NCI-H1436 treated with DMSO at 0.1 percent for 48 hours (cell line): ENCODE measurements at places on chromosomes 2 and 18.

DNA sequence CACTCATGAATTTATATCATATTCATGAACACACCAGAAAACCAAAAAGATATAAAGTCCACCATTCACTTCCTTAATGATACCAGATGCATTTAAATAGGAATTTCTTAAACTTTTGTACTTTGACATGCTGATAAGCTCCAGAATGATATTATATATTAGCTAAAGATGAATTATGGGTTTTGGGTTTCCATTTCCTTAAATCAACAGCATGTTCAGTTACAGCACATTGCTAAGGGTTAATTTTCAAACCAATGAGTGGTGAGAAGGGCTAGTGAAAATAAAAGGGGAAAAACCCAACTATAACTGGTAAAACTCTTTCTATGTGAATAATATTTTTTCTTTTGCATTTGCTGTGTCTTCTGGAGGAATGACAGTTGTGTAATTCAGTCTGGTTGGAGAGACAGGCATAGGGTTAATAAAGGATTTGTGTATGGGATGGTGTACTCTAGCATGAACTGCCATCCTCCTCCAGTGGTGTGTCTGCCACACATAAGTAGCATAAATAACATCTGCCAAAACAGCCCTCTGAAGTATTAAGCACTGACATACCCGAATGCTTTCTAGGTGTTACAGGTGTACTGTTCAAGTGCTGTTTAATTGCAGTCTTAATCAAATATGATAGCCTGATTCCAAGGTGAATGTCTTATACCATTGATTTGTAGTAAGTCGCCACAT, 19.3 kb upstream of the CPS1 start:
- DNase-seq = no peak

GRCh38 chr2:231386446-231386845, 9.1 kb upstream of the B3GNT7 start:
- DNase-seq = no peak

GRCh38 chr2:71510196-71510807, 56.9 kb downstream of the DYSF start:
- DNase-seq = no peak

GRCh38 chr18:44388329-44388728, 292.4 kb upstream of the SETBP1 start:
- DNase-seq = no peak

DNA sequence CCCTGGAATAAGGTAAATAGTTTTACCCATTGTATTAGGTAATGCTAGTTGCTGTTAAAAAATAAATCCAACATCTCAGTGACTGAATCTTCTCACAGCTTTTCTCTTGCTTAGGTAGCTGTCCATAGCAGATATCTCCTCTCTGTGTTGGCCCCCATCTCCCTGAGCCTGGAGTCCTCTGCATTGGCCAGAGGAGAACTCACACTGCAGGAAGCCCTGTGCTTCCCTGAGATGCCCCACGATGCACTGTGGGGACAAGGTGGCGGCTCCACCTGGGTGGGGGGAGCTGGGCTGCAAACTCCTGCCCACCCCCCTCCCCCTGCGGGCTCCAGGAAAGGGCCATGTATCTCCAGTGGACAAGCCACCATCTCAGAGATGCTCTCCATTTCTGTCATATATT, 80.4 kb upstream of the SALL3 start:
- DNase-seq = no peak

DNA sequence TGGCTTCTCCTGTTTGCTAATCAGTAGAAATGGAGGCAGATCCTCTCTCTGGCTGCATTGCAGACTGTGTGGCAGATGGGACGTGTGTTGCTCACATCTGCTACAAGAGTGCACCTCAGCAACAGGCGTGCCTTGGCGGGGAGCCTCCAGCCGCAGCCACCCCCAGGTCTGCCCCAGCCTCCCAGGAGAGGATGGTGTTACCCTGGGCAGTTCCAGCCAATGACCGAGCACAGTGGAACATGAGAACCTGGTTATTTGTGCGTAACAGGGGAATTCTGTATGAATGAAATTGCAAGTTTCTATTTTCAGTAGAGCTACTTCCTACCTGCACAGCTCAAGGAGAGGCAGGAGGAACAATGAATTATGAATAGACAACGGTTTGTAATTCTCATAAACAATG, 130.6 kb upstream of the CBLN2 start:
- no peak for DNase-seq

- no peak for DNase-seq
These were observed at the start of gene CLIP4 for GRCh38 chr2:29114946-29115609. TSS of gene CLIP4 (plus strand) at chr2:29115415. CDS start at chr2:29121389, 5,974 bp downstream.

- no peak for DNase-seq
These were observed 95.2 kb downstream of the BIN1 start for GRCh38 chr2:127011796-127012195.

- no peak for DNase-seq
These were observed 71.4 kb upstream of the LAPTM4A start for GRCh38 chr2:20122864-20123263.

- no peak for DNase-seq
These were observed 43.1 kb downstream of the COL4A3 start for GRCh38 chr2:227207573-227207972.

DNA sequence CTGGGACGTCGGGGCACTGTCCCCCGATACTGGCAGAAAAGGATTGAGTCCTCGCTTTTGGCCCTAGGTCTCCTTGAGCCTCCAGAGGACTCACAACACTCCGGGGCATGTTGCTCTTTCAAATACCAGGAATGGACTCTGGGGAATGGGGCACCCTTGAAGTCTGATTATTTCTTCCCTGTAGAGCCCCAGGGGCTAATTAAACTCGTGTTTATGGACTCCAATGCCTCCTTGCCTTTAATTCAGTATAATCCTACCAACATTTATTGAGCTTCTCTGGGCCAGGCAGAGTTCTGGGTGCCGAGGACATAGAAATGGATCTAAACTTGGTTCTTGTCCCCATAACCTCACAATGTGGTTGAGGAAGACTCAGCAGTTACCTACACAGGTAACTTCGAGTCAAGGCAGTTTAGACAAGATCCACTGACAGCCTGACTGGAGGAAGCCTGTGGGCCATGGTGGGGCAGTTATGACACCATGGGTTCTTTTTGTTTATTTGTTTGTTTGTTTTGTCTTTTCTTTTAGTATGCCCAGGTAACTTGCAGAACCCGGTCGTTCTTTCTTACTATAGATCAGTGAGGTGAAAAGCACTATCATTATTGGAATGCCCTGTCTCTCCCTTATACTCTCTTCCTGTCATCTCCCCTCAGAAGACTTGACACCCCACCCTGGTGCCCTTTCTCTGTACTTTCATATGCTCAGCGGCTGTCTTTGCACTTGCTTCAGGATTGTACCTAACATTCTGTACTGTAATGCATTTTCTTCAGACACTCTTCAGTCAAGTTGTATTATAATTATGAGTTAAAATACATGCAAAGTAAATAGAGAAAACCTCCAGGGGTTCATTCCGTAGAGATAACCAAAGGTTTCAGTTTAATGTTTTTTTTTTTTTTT, 3.2 kb downstream of the CFLAR start:
- no peak for DNase-seq

GRCh38 chr18:36035253-36035652, 32.1 kb downstream of the RPRD1A start:
- peak; percentile 3 for DNase-seq

DNA sequence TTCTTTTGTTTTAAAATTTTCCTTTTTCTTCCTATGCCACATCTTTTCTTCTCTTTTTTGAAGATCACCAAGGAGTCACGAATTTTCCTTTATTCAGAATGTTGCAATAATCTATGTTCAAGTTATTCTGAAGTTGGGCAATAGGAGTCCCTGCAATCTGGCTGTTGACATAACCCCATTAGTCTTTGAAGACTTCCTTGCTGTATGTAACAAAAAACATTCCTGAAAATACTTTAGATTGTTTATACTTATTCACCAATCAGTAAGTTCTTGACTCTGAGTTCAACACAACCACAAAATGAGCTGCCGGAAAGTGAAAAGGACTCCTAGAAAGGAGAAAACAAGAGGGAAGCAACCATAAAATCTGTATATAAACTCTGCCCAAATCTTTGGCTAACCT, 62.8 kb downstream of the TMEM237 start:
- DNase-seq = no peak

GRCh38 chr2:146701183-146701582, 1143.6 kb upstream of the ACVR2A start:
- no peak for DNase-seq

DNA sequence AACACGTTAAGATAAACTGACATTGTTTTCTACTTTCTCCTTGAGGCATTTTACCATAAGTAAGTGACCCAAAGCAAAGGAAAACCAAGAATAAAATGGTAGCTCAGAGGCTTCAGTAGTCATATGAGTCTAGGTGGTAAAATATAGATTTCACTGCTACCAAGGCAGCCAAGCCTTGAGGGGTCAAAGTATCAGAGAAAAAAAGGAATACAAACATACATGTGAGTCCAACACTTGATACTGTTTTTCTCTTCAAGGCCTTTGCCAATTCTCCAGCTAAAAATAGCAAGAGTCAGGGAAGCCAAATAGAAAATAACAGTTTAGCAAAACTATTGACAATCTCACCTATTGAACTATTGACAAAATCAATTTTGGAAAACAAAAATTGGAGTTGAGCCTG, 925.9 kb downstream of the BCL11A start:
- DNase-seq = no peak
